Bronchial smooth muscle cell (primary cell): ENCODE measurements at places on chromosomes 2 and 18. TPM values are rescaled to one million over a fixed set of nuclear protein-coding genes. Genes with fewer than 3 reads are reported as not detected.

The ATOH8 gene
- total RNA-seq: 24.6 and 29.5 TPM in 2 replicates

The XDH gene
- total RNA-seq: 0.16 and 0.17 TPM in 2 replicates

The ACOXL gene
- total RNA-seq: not detected in 2 replicates

The HNMT gene
- 1.5 and 10.9 TPM in 2 replicates for total RNA-seq

The REG3G gene
- not detected in 2 replicates for total RNA-seq

The CENPA gene
- total RNA-seq: 0.26 and 1.6 TPM in 2 replicates

The TCF23 gene
- not detected in 2 replicates for total RNA-seq

The SERPINB5 gene
- 0.16 and 0.34 TPM in 2 replicates for total RNA-seq

The AMMECR1L gene
- 7.7 and 10.8 TPM in 2 replicates for total RNA-seq
